ENCODE measurements at places on chromosomes 13 and 19.

DNA sequence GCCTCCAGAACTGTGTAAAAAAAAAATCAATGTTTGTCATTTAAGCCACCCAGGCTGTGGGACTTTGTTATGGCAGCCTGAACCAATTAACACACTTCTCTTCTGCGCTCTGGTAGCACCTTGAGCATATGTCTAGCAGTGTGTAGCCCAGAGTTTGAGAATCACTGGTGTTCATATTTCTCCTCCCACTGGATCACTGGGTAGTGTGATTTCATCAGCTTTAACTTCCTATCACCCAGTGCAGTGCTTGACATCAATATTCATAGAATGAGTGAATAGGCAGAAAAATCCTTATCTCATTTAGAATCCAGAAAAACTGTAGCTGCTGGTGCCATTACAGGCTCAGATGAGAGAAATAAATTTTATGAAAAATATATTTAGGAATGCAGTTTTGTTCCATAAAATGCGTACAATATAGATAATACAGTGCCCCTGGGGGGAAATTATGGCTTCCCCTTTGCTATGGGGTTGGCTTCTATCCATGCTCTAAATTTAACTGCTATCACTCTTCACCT lies 30.7 kb upstream of the WASF3 start:
- DNase-seq, result no peak

- no peak for DNase-seq
These were observed 27.1 kb downstream of the TSSK6 start for GRCh38 chr19:19487950-19488874.

DNA sequence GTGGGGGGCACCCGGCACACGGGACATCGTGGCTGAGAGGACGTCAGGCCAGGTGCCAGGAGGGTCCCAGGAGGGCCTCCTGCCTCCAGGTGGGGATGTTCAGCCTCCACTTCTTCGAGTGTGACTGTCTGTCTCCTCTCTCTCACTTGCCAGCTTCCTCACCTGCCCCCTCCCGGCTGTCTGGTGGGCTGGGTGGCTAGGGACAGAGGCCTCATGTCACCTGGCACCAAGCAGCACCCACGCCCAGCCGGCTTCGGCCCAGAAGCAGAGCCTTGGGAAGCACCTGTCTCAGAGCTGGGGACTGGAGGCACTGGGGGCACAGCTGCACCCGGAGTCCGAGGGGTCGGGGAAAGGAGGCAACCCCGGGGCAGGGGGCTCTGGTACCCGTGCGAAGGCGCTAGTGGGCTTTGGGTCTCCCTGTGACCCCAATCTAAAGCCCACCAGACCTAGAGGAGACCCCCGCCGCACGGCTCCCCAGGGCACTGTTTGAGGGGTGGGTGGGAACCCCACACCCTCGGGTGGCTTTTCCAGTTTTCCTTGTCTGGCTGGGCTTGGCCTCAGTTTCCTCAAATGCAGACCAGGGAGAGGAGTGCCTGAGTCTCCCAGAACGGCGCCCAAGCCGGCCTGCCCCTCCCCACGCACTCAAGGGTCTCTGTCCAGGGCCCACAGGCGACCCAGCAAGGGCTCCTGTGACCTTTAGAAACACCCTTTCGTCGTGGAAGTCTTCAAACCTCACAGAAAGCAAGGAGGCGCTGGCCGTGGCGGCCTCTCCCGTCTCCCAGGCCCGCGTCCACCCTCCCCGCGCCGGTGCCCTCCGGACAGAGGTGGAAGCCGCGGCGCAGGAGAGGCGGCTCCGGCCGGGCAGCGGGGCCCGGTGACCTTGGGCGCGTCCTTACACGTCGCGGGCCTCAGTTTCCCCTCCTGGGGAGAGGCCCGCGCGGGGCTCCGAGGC lies 664 bp upstream of the HCN2 start:
- no peak for DNase-seq

DNA sequence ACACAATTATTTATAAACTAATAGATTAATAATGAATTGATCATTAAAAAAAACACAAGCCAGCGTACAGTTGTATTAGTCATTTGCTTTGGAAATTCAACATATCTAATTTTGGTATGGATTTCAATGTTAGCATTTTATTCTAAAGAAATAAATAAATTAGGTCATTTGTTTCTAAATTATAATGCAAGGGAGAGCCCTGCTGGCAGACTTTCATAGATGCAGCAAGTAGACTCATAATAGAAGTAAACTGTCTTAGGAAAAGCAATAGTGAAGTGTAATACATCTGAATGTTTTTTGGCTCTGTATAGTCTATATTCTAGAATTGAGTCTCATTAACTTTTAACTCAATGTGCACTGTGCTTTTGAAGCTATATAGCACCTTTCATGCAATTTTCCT lies 982.4 kb upstream of the MIR17HG start:
- DNase-seq, result no peak

- DNase-seq, result peak; percentile 52
These were observed 19.4 kb downstream of the CEACAM21 start for GRCh38 chr19:41595258-41595889.

DNA sequence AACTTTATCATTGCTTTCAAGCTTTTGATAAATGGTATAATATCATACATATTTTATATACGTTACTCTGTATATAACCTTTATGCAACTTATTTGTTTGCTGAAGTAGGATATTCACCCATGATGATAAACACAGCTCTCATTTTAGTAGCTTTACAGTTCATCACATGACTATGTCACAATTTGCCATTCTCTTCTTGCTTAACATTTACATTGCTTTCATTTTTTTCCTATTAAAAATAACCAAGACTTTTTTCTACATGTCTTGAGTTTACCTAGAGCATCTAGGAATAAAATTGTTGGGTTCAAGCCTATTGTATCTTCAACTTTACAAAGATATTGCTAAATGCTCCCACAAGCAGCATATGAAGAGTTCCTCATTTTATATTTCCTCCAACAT lies 54.0 kb downstream of the KCNRG start:
- DNase-seq, result no peak

DNA sequence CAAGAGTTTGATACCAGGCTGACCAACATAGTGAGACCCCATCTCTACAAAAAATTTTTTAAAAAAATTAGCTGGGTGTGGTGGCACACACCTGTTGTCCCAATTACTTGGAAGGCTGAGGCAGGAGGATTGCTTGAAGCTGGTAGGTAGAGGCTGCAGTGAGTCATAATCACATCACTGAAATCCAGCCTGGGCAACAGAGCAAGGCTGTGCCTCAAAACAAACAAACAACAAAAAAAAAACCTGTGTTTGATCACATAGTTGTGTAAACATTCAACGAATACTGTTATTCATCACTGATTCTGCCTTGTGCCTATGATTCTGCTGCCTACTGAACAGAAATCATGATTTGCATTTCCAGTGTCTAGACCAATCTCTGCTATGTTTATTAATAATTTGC lies 134.0 kb downstream of the TBC1D4 start:
- DNase-seq, result no peak

- DNase-seq, result no peak
These were observed 16.3 kb downstream of the ONECUT3 start for GRCh38 chr19:1769645-1769985.

DNA sequence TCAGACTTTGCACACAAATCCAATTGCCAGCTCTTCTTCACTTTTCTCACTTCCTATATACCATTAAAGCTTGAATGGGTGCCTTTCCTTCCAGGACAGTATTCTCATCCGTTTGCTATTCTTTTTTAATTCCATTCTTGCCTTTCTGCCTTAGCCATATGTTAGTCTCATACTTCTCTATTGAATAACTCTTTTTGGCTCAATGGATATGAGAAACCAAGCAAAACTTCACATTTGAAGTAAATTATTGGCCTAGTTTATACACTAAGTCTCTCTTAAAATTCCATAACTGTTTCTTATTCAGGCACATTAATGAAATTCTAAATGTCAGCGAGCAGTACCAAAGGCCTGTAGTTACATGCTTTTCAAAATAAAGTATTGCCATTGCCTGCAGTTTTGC lies 129.6 kb upstream of the FRY start:
- DNase-seq, result no peak

DNA sequence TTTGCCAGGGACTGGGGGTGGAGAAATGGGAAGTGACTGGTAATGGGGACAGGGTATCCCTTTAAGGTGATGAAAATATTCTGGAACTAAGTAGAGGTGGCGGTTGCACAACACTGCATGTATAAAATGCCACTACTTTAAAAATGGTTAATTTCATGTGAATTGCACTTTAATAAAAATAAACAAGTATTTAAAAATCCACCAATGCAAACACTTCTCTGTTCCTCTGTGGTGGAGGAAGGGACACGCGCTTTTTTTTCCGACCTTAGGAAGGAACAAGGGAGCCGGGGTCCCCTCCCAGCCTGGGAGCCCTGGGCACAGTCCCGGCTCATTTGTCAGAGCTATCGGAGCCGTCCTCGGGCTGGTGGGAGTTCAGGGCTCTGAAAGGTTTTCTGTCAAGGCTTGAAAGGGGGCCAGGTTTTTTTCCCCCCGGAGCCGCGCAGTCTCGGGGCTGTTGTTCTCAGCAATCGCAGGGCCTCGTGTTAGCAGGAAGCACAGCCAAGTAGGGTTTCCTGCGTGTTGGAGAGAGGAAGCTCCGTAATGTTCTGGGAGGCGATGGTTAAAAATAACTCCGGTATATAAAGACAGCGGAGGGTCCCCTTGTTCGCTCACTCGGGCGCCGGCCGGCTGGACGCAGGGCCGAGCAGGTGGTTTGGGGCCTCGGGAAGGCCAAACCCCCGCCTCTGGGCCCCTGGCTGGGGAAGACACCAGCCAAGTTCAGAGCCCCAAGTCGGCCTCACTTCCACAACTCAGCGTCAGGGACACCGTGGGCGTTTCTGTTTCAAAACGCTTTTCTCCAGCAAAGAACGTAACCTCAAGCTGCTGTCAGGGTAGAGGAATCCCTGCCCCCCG lies 41.2 kb upstream of the KLF2 start:
- peak; percentile 76 for DNase-seq

All from stimulated activated CD4-positive, alpha-beta T cell treated with anti-CD3 and anti-CD28 coated beads, Interleukin-15, amount 100 ng/mL, for 48 hours (primary cell).